ENCODE measurements at places on chromosomes 6 and 20.

DNA sequence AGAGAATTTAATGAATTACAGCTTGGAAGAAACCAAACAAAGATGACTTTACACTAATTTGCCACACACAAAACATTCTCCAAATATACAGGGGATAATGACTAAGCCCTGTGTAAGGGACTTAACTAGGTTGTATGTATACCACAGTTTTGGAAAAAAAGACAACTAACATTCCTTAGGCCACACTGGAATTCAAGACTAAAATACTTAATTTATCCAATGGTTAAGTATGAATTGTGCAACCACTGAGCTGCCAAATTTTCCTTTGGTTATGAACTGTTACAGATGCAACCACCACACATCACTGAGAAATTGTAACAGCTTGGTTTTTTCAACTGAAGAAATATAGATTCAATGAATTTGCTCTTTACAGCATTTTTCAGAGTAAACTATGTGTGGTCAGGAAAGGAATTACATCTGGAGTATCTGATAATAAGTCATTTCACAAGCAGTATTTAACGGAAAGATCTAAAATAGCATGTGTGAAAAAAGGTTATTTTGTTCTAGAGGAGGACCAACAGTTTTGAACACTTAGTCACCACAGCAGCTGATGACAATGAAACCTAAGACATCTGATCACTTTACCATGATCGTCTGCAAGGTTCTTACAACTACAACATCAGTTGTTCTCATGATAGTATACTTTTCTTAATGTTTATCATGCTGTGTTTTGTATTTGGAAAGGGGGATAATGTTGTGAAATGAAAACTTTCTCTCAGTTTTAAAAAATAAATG lies 318.8 kb downstream of the BCKDHB start:
- DNase-seq, result no peak

- DNase-seq, result no peak
Observed at GRCh38 chr20:3794701-3795420, 1.2 kb upstream of the CDC25B start.

GRCh38 chr20:3727401-3728021 lies 5.0 kb upstream of the HSPA12B start:
- DNase-seq, result no peak

DNA sequence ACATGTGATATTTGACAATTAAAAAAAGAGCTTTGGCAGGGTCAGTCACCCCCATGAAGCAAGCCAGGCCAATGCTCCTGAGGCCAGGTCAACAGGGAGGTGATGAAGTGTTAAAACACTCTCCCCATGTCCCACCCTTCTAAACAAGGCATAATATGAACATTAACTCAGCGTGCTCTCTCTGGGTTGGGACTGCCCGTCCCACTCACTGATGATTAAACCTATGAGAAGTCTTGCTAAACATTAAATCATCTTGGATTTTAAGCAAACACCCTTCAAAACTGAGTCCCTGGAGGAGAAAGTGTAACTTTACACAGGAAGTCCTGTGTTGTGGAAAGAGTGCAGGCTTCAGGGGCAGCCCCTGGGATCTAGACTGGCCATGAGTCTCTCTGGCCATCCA lies 558.5 kb downstream of the CD83 start:
- peak; percentile 39 for DNase-seq

DNA sequence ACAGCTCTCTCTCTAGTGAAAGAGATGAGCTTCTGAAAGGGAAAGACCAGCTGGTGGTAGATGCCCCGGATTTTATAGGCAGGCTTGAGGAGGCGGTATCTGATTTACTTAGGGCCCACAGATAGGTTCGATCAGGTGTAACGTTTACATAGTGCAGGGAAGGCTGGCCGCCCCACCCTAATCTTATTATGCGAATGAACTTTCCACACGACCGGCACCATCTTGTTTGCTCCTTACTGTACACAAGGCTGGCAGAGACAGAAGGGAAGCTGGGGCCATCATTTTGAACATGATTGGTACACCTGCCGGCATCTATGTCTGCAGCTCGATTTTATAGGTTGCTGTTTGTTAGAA lies 212.0 kb upstream of the JARID2 start:
- peak; percentile 68 for DNase-seq

DNA sequence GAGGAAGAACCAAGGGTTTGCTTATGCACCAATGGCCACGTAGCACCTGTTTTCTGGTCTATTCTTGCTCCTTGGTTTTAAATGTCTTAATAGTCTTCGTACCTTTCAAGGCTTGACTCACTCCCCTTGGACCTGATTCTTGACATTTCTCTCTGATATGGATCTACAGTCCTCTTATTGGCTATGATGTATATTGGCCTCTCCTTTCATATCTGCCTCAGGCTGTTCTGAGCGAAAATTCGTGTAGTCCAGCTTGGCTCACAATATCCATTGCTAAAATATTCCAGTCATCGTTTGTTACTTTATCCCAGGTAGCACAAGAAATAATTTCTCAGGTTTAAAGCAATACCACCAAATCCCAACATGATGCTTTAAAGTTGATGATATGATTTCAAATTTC lies 59.6 kb downstream of the MYB start:
- DNase-seq, result no peak

- DNase-seq, result no peak
Observed at GRCh38 chr6:41657131-41658094, 19.1 kb downstream of the MDFI start.

- peak; percentile 34 for DNase-seq
Observed at GRCh38 chr6:127554435-127555006, 22.5 kb upstream of the C6orf58 start.

- no peak for DNase-seq
Observed at GRCh38 chr20:20304942-20305341, 63.0 kb upstream of the INSM1 start.

DNA sequence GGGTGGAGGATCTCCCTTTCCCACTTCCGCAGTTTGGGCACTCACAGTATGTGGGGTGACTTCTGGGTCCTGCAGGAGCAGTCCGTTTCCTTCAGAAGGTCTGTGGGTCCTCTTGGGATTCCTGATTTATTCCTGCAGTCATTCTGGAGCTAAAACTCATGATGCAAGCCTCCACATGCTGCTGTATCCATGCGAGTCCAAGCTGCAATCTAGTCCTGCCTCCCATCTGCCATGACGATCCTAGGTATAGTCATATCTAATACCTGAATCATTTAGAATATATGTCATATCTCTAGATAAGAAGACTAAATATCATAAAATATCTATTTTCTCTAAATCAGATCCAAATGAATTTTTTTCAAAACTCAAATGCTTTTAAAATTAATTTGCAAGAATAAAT lies 103.4 kb upstream of the AHI1 start:
- DNase-seq, result no peak

DNA sequence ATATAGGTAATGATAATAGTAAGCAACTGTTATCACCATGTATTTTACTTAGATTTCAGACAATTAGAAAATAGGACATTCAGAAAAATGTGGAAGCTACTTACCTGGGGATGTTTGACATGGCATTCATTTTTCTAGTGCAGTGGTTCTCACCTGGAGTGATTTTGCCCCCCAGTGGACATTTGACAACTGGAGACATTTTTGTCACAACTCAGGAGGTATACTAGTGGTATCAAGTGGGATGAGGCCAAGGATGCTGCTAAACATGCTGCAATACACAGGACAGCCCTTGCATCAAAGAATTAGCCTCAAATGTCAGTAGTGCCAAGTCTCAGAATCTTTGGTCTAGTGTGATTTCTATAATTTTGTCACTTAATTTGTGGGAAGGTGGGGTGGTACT lies 36.1 kb downstream of the NUS1 start:
- DNase-seq, result no peak

- no peak for DNase-seq
Observed at GRCh38 chr6:39849764-39850163, 57.6 kb downstream of the DAAM2 start.

DNA sequence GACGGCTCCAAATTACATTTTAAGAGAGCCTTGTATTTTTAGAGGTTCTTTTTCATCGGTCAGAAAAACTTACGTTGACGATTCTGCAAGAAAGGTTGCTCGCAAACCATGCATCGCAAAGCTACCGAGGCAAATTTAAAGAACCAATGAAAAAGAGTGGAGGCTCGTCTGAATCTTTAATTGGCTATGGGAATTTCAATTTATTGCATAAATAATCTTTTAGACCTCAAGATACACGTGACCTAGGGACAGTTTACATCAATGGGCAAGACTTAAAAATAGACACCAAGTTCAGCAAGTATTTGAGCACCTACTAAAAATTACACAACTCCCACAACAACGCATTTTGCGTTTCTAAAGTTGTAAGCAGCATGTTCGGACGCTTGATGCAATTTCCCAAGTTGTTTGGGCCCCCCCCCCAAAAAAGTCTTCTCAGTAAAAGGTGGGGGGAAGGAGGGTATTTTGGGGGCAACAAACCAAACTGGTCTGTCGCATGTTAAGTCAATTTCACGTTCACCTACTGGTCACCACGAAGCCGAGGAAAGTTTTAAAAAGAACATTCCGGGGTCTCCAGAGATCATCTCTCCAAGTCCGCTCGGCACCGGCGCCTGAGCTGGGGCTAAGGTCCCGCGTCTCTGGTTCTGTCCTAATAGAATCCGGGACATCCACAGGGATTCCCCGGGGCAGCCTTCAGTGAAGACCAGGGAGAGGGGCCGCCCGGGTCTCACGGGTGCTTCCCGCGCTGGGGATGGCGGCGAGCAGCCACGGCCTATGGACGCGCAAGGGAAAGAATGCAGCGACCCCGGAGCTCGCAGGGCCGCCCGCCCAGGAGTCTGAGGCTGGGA lies 851 bp downstream of the SNX5 start:
- DNase-seq, result no peak

DNA sequence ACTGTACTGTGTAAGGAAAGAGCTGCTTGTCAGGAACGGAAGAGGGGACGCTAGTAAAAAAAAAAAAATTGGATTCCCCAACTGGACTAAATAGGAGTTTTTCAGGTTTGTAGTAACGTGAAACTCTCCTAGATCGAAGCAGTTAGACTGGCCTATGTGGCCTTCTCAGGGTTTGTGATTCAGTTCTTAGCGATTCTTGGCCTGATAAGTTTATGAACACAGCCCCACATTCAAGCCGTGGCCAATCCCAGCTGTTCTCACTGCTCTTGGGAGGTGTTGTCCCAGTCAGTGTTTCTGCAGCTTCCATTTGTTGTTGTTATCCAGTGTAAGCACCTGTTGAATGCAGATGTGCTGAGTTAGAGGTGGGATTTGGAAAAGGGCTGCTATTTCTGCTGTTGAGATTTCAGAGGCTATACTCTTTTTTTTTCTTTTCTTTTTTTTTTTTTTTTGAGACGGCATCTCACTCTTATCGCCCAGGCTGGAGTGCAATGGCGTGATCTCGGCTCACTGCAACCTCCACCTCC lies 29.7 kb downstream of the TAF8 start:
- DNase-seq, result no peak

GRCh38 chr6:51711876-51712275 lies 375.5 kb downstream of the PKHD1 start:
- DNase-seq, result no peak

- no peak for DNase-seq
Observed at GRCh38 chr6:156557251-156557910, 219.8 kb upstream of the ARID1B start.

DNA sequence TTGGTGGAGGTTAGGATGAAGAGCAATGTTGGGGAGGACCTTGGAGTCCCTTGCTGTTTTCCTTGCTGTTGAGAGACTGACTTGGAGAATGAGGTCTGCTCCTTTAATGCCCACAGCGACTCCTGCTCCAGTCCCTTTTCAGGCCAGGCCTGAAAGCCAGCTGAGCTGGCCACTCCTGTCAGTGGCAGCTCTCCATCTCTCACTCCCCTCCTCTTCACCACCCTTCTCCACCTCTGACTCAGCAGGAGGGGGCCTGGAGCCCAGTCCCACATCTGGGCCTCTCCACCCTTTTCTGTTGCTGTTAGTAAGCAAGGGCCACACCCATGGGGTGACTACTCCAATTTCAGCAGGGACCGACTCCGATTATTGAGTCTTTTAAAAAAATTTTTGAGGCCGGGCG lies 2.2 kb downstream of the SNX21 start:
- no peak for DNase-seq

DNA sequence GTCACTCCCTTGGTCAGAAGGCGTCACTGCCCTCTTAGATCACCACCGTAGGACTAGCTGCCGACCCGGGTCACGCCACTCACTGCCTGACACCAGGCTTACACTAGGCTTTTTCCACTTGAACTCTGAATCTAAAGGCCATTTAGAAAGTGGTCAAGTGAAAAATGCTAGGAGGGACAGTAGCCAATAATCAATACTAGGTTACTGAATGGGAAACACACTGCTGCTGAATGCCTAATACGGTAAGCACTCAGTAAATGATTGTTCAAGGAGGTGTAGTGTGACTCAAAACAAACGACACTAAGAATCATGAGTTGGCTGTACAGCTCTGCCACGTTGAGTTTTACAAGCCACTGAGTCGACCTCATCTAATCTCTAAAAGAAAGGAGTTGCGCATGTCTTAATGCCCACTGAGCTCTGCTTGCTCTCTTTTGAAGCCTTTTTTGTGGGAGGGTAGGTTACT lies 760 bp upstream of the IBTK start:
- DNase-seq, result peak; percentile 94

DNA sequence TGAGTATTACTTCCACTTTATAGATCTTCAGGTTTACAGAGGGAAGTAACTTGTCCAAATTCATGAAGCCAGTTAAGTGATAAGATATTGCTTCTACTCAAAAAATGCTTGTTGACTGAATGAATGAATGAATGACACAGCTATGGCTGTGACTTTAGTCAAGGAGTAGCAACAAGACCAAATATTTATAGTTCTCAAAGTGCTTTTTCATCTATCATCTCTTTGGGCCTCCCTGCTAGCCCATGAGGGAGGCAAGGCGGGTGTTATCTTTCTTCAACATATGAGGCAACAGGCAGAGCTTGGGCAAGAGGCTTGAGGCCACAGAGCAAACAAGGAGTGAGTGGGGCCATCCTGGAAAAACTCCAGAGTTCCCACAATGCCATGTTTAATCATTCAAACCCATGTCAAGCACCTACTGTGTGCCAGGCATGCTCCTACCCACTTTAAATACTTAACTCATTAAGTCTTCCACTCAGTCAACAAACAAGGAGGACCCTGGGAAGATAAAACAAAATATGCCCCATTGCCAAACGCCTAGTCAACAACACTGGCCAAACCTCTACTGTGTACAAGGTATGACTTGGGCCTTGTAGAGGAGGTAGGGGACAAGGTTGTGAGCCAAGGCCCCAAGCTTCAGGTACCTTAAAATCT lies 15.9 kb downstream of the BCL2L1 start:
- no peak for DNase-seq

DNA sequence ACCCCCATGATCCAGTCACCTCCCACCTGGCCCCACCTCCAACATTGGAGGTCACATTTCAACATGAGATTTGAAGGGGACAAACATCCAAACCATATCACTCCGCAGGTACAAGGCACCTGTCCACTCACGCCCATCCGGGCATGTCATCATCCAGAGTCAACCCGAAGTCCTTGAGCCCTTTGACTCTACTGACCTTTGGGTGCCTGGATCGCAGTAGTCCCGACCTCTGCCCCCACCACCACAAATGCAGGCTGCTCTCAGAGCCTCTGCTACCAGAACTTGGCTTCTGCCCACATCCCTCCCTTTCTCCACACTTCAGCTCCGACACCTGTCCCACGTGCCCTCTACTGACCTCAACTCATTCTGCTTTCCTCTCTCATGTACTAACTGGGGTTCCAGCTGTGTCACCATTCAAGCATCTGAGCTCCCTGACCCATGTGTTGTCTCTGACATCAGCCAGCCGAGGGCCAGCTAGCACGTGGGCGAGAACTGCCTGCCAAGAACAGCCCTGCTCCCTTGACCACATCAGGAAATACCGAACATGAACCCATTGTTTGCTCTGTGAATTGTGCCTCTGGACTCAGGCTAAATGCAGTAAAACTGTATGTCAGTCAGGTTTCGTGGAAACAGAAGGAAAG lies 498.3 kb upstream of the SULF2 start:
- DNase-seq, result peak; percentile 65
